ENCODE measurements at places on chromosomes 1 and 21.

- peak; percentile 67 for DNase-seq
Measured at GRCh38 chr1:39214714-39214997, 10.2 kb downstream of the MACF1 start.

GRCh38 chr1:212974711-212975110 is 24.4 kb downstream of the VASH2 start:
- DNase-seq = no peak

GRCh38 chr1:27979151-27979858 is 19.5 kb downstream of the XKR8 start:
- peak; percentile 84 for DNase-seq

GRCh38 chr1:223750730-223751570 is 38.6 kb downstream of the CAPN2 start:
- no peak for DNase-seq

GRCh38 chr1:162551969-162552683 is 9.4 kb upstream of the UAP1 start:
- no peak for DNase-seq

DNA sequence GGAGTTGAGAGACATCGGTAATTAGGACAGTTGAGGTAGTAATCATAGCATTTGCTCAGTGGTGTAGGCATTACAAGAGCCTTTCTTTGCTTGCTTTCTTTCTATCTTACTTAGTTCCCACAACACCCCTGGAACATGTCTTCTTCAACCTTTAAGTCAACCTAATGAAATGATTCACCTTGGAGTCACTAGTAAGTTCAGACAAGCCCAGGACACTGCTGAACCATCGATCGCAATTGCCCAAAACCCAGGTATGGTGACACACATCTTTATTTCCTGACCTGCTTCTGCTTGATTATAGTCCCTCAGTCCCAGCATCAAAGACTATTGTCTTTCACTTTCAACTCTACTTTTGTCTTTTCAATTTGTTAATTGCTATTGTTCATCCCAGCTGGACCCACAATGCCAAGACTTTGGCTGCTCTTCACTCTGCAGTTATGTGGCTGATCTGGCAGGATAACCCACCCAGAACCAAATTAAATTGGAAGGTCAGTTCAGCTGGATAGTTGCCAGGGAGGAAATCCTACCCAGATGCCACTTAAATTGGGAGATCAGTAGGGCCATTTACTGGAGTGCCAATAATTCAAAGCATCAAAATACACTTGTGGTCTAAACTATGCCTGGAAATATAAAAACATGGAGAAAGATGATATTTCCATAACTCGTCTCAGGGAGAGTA is 272.9 kb downstream of the RWDD3 start:
- DNase-seq = no peak

DNA sequence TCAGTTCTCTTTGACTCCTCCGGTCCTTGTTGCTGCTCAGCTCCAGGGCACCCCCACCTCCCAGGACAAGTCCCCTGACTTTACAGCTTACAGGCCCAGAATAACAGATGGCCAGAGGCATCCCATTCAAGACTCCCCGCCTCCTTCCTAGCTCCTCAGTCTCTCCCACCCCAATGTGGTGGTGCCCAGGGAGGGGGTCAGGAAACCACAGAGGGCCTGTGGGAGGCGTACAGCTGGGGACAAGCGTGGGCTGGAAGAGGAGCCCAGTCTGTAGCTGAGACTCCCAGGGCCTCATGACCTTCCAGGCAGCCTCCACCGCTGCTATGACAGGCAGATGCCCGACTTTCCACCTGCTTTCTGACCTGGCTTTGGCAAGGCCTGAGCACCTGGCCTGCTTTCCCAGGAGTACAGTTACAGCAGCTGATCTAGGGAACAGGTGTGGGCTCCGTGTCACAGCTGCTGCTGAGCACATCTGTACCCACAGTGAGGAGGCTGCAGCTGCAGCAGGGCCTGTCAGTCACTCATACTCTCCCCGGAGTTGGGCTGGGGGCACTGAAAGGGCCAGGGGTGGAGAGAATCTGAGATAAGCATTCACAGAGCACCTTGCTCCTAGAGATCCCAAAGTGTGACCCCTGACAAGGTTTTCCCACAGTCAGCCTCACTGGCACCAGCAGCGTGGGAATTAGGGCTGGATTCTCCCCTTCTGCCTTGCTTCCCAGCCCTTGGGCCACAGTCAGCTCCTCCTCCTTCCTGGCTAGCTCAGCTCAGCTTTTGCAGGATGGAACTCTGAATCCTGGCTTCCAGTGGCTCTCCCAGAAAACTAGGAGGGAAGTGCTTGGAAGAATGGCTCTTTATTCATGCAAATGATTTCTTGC is 7.1 kb upstream of the NAV1 start:
- no peak for DNase-seq
